ENCODE measurements at places on chromosomes 4 and X.

DNA sequence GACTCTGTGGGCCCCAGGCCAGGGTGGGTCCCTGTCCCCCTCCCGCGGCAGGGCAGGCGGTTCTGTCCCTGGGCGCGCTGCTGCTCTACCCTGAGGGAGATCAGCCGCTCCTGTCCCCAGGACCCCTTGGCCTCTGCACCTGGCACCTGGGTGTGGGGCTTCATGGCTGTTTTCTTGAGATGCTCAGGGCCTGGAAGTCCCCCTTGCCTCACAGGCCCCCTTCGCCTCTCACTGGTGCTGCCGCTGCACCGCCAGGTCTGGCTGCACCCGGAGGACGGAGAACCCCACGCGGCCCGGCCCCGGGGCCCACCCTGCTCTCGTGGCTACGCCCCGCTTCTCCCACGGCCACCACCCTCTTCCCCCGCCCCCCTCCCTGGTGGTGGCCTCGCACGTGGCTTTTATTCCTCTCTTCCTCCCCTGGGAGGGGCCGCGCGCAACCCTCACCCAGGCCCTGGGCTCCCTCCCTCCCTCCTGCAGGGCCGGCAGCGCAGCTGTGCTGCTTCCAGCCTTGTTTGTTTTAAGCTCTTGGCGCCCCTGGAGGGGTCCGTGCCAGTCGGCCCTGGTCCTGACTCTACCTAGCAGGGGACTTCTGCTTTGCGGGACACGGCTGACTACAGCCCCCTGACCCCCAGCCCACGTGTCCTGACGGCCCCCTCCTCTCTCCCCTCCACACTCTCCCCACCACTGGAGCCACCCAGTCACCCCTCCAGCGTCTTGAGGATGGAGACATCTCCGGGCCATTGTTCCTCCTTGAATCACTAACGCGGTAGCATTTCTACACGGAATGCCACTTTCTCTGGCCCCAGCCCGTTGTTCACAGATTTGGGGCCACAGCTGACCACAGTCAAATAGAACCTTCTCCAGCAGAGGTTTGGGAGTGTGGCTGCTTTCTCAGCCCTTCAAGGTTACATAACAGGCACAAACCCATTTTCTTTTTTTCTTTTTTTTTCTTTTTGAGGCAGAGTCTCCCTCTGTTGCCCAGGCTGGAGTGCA is 20.6 kb upstream of the CLDN24 start:
- no peak for DNase-seq

- DNase-seq: no peak
These were observed 109.1 kb downstream of the GPAT3 start for GRCh38 chr4:83644677-83645659.

DNA sequence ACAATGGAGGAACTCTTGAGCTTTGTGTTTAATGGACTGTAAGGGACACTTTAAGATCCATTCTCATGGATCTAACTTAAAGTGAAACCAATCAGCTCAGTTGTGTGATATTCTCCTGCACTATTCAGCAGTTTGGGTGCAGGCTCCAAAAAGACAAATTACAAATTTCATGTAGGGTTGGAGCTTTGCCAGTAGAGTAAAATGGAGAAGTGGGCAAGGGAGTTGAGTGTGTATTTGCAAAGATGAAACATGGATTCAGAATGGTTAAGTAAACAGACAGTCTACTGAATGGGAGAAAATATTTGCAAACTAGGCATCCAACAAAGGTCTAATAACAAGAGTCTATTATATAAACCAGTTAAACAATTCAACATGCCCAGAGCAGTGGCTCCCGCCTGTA is 21.2 kb upstream of the MID2 start:
- DNase-seq: no peak

DNA sequence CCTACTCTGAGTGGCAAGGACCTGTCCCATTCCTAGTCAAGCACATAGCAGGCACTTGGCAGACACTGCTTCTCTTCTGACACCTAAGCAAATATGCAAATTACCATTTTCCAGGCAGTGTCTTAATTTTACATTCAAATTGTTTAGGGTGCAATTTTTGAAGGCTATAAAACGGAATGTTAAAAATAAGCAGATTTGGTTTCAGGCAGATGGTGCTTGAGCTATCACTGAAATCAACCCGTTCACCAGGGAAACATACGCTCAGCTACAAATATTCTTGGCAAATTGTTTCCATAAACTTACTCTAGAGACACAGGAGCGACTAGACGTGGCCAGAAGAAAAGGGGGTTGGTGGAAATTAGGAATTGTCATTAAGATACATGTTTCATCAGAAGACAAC is 45.7 kb downstream of the BEND2 start:
- DNase-seq: no peak

- DNase-seq: no peak
These were observed 57.3 kb upstream of the SLIT2 start for GRCh38 chr4:20194123-20195013.

- no peak for DNase-seq
These were observed 20.7 kb downstream of the TAPT1 start for GRCh38 chr4:16205298-16206164.

- DNase-seq: peak; percentile 25
These were observed 216.9 kb downstream of the PTTG2 start for GRCh38 chr4:38177035-38177546.

DNA sequence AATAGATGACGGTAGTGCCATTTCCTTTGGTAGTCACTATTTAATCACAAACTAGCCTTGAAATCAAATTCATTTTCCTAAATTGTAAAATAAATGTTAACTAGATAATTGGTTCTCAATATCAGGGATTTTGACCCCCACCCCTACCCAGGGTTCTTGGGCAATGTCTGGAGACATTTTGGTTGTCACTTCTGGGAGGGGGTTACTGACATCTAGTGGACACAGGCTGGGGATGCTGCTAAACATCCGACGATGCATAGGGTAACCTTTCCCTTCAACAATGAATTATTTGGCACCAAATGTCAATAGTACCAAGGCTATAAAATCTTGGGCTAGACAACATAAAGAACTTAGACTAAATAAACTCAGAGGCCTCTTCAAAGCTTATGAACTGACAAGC is 285.8 kb upstream of the TRPC5 start:
- no peak for DNase-seq

GRCh38 chr4:30535255-30535654 is 184.9 kb upstream of the PCDH7 start:
- DNase-seq: no peak

GRCh38 chrX:93637591-93637990 is 35.8 kb downstream of the NAP1L3 start:
- no peak for DNase-seq

GRCh38 chr4:123553733-123554637 is 157.4 kb downstream of the SPRY1 start:
- DNase-seq: no peak

- no peak for DNase-seq
These were observed 203.0 kb upstream of the KLF8 start for GRCh38 chrX:56029188-56029587.

DNA sequence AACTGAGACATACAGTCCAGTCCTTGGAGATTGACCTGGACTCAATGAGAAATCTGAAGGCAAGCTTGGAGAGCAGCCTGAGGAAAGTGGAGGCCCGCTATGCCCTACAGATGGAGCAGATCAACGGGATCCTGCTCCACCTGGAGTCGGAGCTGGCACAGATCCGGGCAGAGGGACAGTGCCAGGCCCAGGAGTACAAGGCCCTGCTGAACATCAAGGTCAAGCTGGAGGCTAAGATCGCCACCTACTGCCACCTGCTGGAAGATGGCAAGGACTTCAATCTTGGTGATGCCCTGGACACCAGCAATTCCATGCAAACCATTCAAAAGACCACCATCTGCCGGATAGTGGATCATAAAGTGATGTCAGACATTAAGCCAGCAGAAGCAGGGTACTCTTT is 20.4 kb upstream of the FRMPD3 start:
- no peak for DNase-seq

DNA sequence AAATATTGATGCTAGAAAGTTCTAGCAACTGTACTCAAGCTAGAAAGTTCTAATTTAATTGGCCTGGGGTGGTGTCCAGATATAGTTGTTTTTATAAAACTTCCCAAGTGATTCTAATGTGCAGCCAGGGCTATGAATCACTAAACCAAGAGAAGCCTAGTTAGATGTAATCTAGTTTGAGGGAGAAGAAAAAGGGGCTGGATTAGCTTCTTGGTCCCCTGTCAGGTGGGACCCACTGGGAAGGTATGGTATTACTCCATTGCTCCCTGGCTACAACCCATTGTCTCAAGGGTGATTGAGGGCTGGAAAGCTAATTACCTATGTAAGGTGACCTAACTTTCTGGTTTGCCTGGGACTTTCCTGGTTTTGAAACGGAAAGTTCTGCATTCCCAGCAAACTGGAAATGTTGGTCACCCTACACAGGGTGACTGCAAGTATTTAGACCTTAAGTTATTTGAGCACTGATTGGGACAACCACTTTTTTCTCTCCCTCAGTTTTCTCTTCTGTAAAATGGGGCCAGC is 23.9 kb upstream of the MSN start:
- DNase-seq: no peak

GRCh38 chr4:73718375-73719373 is 21.7 kb upstream of the CXCL8 start:
- DNase-seq: no peak

GRCh38 chr4:77631276-77631675 is 25.7 kb downstream of the CXCL13 start:
- DNase-seq: no peak

DNA sequence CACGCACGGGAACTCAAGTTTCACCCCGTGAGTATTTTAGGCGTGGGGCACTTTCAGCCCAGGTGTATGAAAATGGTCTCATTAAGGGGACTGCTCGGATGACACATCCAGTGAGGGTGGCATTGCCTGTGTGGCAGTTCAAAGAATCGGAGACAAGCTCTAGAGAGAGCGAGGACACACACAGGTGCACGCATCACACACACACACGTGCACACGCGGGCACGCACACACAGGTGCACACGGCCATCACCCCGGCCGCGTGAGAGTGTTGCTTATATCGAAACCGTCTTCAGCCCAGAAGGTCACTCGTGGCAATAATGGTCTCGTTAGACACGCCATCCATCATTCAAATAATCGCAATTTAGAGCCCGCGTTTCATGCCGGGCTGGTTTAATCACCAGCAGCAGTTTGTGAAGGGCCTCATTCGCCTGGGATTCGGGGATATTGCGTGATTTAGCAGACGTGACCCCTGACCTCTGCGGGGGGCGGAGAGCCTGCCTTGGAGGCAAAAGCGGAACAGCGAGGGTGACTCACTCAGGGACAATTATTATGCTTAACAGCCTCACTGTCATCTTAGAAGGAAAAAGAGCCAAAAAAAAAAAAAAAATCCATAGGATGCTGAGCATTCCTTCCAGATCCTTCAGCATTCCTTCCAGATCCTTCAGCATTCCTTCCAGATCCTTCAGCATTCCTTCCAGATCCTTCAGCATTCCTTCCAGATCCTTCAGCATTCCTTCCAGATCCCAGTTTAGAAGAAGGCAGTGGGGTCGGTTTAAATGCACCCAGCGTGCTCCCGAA is 89.4 kb upstream of the PPP2R3B start:
- no peak for DNase-seq

GRCh38 chrX:105973387-105973739 is 65.2 kb downstream of the SERPINA7 start:
- DNase-seq: no peak

DNA sequence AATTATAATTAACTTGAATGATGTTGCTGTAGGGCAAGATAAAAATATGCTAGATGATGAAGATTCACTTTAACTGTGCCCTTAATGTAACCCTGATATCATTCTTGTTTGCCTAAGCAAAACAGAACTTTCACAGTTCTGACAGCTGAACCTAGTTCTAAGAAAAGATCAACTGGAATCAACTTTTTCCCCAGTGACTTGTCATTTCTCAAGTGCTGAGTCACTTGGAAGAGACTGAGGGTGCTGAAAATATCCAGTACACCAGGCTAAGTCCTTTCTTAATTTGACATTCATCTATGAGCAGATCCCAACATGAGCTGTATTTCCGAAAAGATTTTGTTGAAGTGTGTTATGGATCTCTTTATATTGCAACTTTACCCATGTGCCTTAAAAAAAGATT is 140.4 kb downstream of the MID1IP1 start:
- no peak for DNase-seq

- DNase-seq: no peak
These were observed 509.5 kb upstream of the ATOH1 start for GRCh38 chr4:93319041-93319440.

- DNase-seq: no peak
These were observed 17.2 kb downstream of the PROM1 start for GRCh38 chr4:16066586-16067128.

DNA sequence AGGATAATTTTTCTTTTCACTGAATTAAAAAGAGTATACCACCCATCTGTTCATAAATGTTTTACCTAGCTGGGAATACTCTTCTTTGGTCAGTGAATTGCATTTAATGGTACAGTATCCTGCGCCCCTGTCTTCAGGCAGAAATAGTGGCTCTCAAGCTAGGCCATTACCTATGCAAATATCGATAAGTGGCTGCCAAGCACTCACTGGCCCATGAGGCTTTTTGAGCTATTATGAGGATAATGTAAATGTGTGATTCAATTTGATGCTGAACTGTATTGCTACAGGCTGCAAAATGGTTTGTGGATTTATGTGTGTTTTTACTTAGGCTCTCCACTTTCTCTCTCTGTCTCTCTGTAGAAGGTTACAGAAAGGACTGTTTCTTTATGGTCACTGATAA is 30.1 kb upstream of the MTMR1 start:
- DNase-seq: no peak

- no peak for DNase-seq
These were observed 83.6 kb upstream of the GUCY1A1 start for GRCh38 chr4:155582971-155583437.

- no peak for DNase-seq
These were observed 100.9 kb downstream of the PTCHD1 start for GRCh38 chrX:23435575-23435974.

- DNase-seq: no peak
These were observed 191.6 kb downstream of the ANAPC10 start for GRCh38 chr4:144906181-144906925.

- DNase-seq: no peak
These were observed 2.7 kb upstream of the CCNQ start for GRCh38 chrX:153601511-153602110.

DNA sequence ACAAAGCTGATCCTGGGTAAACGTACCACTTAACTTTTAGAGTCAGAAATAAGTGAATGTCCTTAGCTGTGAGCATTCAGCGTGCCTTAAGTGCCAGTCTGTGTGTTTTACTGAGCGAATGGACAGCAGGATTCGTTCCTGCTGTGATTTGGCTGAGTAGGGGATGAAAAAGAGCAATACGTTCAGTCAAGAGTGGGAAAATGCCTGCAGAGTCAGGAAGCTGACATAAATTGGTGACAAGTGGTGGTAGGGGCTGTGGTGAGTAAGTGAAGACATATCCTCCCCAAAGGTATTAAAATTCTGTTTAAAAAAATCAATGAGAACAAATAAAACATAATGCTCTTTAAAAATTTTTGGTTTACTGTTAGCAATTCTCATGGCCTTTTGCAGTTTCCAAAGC is 56.6 kb upstream of the TNIP3 start:
- no peak for DNase-seq

GRCh38 chrX:2224161-2224560 is 276.6 kb downstream of the DHRSX start:
- no peak for DNase-seq
